ENCODE measurements at places on chromosomes 6 and 20.

DNA sequence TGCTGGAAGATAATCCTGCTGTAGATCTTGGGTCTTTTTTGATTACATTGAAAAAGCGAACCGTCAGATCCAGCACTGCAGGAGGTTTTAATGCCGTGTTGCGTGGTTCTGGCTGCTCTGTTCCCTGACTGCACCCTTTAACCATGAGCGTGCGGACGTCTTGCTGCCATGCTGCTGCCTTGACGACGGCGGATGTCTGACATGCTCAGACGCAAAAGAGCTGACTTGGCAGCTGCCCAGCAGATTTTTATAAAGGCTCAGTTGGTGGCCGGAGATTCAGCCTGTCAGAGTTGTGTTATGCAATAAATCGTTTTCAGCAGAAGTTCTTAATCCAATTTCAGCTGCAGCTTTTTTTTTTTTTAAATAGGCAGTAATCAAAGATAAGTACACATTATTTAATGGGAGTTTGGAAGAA, 119.4 kb downstream of the JARID2 start:
- DNase-seq: peak; percentile 71

GRCh38 chr6:84728602-84729001, 35.8 kb downstream of the TBX18 start:
- no peak for DNase-seq

GRCh38 chr6:150075034-150075421, 6.1 kb upstream of the ULBP3 start:
- no peak for DNase-seq

GRCh38 chr20:59526242-59527225, 77.8 kb upstream of the PHACTR3 start:
- no peak for DNase-seq

- peak; percentile 46 for DNase-seq
These were observed 802.9 kb downstream of the MAFB start for GRCh38 chr20:39885975-39886649.

GRCh38 chr6:109821428-109821827, 130.3 kb downstream of the FIG4 start:
- no peak for DNase-seq

DNA sequence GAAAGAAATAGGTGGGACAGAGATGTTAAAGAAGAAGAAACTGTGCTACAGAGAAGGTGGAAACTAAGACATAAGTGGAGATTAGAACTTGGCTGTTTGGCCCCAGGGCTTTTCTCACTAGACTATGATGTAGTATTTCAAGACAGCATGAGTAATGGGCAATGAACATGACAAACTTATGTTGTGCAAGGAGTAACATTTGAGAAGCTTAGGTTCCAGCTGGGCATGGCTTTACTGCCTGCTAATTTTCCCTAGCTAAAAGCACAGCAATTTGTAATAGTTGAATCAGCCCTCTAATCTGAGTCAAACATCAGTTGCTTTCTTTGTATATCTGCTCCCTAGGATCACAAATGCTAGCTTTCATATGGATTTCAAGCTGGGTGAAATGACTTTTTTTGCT, 294.3 kb upstream of the BMP2 start:
- DNase-seq: no peak

DNA sequence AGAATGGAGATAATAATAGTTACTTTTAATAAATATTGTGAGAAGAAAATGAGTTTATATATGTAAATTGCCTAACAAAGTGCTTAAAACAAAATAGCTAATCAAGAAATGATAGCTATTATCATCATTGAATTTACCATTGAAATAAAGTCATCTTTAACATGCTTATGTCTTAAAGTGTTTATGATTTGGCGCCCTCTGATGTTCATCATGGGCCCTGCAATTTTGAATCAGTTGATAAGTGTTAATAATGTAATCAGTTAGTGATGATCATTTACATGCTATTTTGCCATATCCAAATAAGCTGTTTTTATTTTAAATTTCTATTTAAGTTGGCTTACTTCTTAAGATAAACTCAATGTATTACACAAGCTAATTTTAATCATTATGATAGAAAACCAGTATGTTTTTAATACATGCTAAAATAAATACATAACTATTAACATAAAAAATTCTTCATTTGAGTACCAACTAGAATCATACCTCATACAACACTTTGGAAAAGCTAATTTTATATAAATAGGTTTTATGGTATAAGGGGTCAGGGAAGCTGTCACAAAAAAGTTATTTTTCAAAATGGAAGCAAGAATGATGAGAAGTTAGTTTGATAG, 39.2 kb upstream of the TPD52L1 start:
- DNase-seq: peak; percentile 77

DNA sequence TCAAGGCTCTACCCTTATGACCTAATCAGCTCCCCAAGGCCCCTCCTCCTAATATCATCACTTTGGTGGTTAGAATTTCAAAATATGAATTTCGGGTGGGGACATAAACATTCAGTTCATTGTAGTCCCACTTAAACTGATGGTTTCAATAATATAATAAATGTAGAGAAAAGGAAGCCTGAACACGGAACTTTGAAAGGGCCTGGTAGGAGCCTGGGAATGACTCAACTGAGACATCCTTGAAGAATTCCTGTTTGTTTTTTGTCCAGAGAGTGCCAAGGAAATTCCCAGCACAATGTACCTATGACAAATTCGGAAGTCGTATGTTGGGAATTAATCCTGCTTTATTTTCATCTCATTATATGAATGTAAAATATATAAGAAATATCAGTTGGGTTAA, 457.9 kb downstream of the PLCB1 start:
- no peak for DNase-seq

- DNase-seq: no peak
These were observed 219.3 kb downstream of the KCNQ5 start for GRCh38 chr6:72841195-72841594.

GRCh38 chr6:142728910-142729481, 216.0 kb downstream of the HIVEP2 start:
- DNase-seq: no peak

GRCh38 chr6:165654144-165654543, 8.9 kb downstream of the PDE10A start:
- DNase-seq: no peak

GRCh38 chr20:34049897-34050695, 56.4 kb downstream of the RALY start:
- DNase-seq: no peak

GRCh38 chr6:107578642-107579341, 88.9 kb downstream of the SOBP start:
- no peak for DNase-seq

DNA sequence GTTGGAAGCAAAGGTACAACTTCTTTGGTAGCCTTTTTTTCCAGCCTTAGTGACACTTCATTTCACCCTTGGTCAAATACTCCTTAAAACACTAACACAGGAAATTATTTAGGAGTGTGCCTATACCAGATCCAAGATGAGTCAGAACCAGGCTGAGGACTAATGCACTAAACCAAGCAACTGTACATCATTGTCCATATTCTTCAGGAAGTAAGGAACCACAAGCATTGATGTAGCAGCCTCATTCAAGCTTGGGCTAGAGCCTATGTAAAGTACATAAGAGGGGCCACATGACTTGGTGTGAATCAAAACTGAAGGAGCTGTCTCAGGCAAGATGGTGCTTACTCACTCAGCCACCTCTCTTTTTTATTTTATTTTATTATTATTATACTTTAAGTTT, 20.7 kb upstream of the ADGB start:
- DNase-seq: no peak

GRCh38 chr20:19428324-19428723, 215.9 kb downstream of the SLC24A3 start:
- no peak for DNase-seq

DNA sequence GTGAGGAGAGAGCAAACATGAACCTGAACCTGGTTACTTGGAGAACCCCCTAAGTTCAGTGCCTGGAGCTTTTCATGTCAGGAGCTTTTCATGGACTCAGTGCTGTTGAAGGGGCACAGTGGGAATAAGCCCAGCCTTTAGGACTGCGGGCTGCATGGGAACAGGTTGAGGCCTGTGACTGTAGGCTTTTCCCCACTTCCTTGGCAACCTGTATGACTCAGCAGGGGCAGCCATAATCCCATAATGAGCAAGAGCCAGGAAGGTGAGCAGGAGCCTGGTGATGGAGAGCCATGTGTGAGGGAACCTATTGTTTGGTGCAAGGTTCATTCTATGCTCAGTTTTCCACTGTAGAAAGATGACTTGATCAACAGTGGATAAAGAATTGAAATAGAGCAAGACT, 23.4 kb downstream of the MEP1A start:
- DNase-seq: no peak

- no peak for DNase-seq
These were observed 118.7 kb downstream of the NFATC2 start for GRCh38 chr20:51423810-51424209.

All from head of caudate nucleus (tissue), 42 donors.